ENCODE measurements at places on chromosomes 5 and 9.

DNA sequence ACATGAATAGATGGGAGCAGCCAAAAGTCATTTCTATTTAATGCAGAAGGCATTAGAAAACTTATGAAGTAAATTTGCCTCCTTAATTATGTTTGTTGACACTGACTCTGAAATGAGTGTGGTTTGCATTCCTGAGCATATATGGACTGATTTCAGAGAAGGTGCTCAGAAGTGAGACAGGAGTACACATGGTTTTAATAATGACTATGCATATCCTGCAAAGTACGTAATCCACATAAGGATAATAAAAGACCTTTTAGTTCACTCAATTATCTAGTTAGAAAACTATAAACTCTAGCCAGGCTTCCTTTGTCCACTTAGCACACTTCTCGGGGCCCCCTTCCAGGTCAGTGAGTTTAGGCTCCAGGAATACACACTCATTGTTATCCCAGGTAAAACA lies 75.7 kb upstream of the SNX2 start:
- no peak overlapping the region for H3K27ac ChIP-seq
- H3K36me3 ChIP-seq = no peaks in the 10 kb centered on the region
- ATAC-seq = no peak
- H3K4me3 ChIP-seq = no peak overlapping the region
- no peaks in the 10 kb centered on the region for H3K4me1 ChIP-seq
- no peaks in the 10 kb centered on the region for H3K27me3 ChIP-seq

- H3K27me3 ChIP-seq = no peaks in the 10 kb centered on the region
- no peak overlapping the region for H3K4me3 ChIP-seq
- H3K27ac ChIP-seq = no peak overlapping the region
- no peaks in the 10 kb centered on the region for H3K36me3 ChIP-seq
- ATAC-seq = no peak
- no peaks in the 10 kb centered on the region for H3K4me1 ChIP-seq
These were observed 30.4 kb upstream of the KLF9 start for GRCh38 chr9:70444904-70445303.

DNA sequence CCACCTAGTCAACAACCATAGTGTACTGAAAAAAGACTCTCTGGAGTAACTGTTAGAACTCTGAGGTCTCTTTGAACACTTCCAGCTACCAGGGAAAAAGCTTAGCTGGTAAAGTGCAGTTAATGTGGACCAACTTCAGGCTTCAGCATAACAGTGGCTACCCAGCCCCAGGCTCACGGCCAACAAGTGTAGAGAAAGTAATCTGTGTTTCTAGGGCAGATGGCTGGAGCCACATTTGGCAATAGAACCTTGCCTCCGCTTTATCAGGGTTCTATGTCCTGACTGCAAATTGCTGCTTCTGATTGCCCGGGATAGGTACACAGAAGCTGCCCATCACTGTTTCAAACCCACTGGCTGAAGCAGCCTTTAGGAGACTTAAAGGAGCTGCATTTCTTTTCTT lies 76.0 kb upstream of the SIMC1 start:
- no peaks in the 10 kb centered on the region for H3K4me1 ChIP-seq
- no peaks in the 10 kb centered on the region for H3K36me3 ChIP-seq
- ATAC-seq = no peak
- H3K27me3 ChIP-seq = peaks cover 22% of the 10 kb centered on the region

DNA sequence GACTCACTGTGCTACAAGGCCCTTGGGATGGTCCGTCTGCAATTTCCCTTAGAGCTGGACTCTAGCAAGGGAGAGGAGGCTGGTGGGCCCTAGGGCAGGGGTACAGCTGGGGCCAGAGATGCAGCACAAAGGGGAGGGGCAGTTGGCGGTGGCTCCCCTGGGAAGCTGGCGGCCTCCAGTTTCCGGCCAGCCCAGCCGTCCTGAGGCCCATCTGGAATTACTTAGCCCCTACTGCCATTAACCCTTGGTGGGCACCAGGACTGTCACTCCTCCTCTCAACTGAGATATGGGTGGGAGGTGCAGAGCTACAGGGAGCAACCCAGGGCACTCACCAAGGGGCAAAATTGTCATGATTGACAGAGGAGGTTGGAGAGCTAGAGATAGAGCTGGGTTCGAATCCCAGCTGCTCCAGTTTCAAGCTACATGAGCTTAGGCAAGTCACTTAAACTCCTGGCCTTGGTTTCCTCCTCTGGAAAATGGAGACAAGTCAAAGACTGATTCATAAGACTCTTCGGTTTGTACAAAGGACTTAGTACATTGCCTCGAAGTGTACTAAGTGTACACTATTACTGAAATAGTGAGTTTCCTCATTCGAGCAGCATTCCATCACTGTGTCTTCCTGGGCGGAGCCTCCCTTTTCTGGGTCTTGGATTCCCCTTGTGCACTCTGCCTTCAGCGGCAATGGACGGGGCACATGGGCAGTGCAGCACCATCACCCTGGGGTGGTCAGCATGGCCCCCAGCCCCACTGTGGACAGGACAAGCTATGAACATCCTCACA lies 2.7 kb upstream of the PDGFRB start:
- no peaks in the 10 kb centered on the region for H3K27me3 ChIP-seq
- ATAC-seq = peak; percentile 15
- H3K27ac ChIP-seq = no peak overlapping the region
- no peaks in the 10 kb centered on the region for H3K4me1 ChIP-seq
- no peaks in the 10 kb centered on the region for H3K36me3 ChIP-seq
- no peak overlapping the region for H3K4me3 ChIP-seq

DNA sequence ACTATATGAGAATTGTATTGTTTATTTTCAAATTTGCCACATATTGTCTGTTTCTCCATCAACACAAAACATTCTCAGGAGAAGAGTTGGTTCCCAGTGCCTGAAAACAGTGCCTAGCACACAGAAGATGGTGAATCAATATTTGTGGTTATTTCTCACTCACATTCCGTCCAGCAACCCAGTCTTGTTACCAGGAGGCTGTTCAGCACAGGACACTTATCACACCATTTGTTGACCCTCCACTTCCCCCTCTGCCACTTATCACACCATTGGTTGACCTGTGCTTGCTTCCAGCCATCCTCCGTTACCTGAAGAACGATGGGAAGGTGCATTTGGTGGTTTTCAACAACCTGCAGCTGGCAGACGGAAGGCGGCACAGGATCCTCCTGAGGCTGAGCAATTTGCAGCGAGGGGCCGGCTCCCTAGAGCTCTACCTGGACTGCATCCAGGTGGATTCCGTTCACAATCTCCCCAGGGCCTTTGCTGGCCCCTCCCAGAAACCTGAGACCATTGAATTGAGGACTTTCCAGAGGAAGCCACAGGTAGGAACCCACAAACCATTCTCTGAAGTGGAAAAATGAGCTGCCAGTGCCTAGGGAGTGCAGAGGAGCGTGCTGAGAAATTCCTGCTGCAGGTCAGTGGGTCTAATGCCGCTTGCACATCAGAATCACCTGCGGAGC lies 20.5 kb downstream of the THBS4 start:
- H3K36me3 ChIP-seq = no peaks in the 10 kb centered on the region
- H3K4me3 ChIP-seq = no peak overlapping the region
- no peaks in the 10 kb centered on the region for H3K4me1 ChIP-seq
- H3K27me3 ChIP-seq = no peaks in the 10 kb centered on the region

GRCh38 chr5:72121052-72121779 lies 13.9 kb downstream of the MAP1B start:
- no peak overlapping the region for H3K27ac ChIP-seq
- H3K4me1 ChIP-seq = peaks cover 55% of the 10 kb centered on the region
- no peaks in the 10 kb centered on the region for H3K27me3 ChIP-seq
- H3K4me3 ChIP-seq = no peak overlapping the region
- H3K36me3 ChIP-seq = peaks cover 60% of the 10 kb centered on the region
- ATAC-seq = no peak

DNA sequence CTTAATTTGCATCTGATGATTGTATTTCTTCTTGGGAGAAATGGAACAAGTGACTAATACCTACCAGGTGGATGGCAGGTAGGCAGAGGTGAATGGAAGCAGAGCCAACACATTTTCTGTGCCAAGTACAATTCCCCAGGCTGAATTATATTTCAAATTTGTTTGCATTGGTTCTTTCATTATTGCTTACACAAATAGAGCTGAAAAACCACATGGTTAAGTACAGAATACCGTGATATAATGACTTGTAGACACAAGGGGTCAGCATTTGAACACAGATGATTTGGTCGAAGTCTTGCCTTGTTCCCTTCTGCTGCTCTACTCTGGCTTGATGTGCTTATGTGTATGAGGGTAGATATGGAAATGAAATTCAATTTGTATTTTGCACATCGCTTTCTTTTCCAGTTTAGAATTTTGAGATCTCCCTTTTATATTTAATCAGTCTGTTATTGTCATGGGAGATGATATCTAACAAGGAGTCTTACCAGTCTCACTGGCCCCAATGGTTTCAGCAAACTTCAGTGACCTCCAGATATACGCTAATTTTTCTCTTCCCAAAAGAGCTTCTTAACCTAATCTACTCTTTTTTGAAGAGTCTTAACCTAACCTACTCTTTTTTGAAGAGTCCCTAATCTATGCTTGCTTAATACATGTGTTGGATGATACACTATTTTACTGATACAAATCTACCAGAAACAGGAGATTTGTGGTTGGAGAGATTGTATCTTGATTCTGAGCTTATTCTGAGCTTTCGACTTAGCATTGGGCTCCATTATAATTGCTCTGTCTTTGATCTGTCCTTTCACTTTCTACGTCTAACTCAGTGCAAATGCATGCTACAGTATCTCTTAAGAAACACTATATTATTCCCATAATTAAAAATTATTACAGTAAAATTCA lies 88.1 kb downstream of the PCSK1 start:
- peak; percentile 79 for ATAC-seq
- H3K27me3 ChIP-seq = no peaks in the 10 kb centered on the region

DNA sequence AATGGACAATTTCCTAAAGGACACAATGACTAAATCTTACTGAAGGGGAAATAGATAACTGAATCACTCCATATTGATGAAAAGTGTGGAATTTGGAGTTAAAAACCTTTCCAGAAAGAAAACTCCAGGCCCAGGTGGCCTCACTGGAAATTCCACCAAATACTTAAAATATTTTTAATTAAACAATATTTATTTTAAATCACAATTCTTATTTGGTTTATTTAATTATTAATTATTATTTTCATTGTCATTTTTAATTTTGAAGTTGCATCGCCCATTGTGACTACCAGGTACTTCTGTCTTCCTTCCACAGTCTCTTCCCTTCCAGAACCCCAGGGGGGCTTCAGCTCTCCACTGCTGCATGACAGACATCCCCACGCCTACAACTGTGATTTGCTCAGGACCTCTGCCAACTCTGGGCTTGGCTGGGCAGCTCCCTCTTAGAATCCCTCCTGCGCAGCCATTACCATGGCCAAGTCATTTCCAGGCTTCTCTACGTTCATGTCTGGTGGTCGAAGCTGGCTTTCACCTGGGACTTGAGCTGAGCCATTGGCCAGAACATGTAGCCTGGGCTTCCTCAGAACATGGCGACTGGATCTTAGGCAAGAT lies 16.4 kb upstream of the GADD45G start:
- H3K27me3 ChIP-seq = no peaks in the 10 kb centered on the region
- no peaks in the 10 kb centered on the region for H3K36me3 ChIP-seq
- H3K4me1 ChIP-seq = no peaks in the 10 kb centered on the region
- no peak overlapping the region for H3K27ac ChIP-seq
- no peak for ATAC-seq

- peak overlapping the region; percentile 19 for H3K4me3 ChIP-seq
- no peak for ATAC-seq
- peaks cover 49% of the 10 kb centered on the region for H3K4me1 ChIP-seq
- peak overlapping the region; percentile 62 for H3K27ac ChIP-seq
These were observed 29.6 kb upstream of the UBAC1 start for GRCh38 chr9:135990468-135991429.

GRCh38 chr9:80698725-80699410 lies 990.5 kb downstream of the TLE1 start:
- no peak overlapping the region for H3K4me3 ChIP-seq
- no peaks in the 10 kb centered on the region for H3K4me1 ChIP-seq
- no peaks in the 10 kb centered on the region for H3K36me3 ChIP-seq
- no peak for ATAC-seq
- no peaks in the 10 kb centered on the region for H3K27me3 ChIP-seq
- no peak overlapping the region for H3K27ac ChIP-seq

DNA sequence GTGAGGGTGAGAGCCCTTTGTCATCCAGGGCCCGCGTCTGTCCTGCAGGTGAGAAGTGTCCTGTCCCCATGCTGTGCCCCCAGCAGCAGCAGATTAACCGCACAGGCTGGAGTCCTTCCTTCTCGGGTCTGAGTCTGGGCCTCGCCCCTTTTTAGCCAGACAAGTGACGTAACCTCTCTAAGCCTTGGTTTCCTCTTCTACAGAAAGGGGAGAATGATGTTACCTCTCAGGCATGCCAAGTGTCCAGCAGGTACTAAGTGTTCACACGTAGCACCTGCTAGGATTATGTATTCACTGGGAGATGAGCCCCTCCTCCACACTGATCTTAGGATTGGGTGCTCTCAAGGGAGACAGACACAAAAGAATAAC lies 6.9 kb downstream of the NEURL1B start:
- peak overlapping the region; percentile 89 for H3K27ac ChIP-seq
- H3K36me3 ChIP-seq = no peaks in the 10 kb centered on the region
- no peaks in the 10 kb centered on the region for H3K27me3 ChIP-seq
- H3K4me3 ChIP-seq = no peak overlapping the region
- no peaks in the 10 kb centered on the region for H3K4me1 ChIP-seq

- no peak overlapping the region for H3K4me3 ChIP-seq
- H3K27ac ChIP-seq = no peak overlapping the region
- H3K36me3 ChIP-seq = no peaks in the 10 kb centered on the region
- H3K4me1 ChIP-seq = peaks cover 7% of the 10 kb centered on the region
- no peaks in the 10 kb centered on the region for H3K27me3 ChIP-seq
- ATAC-seq = no peak
These were observed 147.7 kb downstream of the SIL1 start for GRCh38 chr5:139050432-139050831.

DNA sequence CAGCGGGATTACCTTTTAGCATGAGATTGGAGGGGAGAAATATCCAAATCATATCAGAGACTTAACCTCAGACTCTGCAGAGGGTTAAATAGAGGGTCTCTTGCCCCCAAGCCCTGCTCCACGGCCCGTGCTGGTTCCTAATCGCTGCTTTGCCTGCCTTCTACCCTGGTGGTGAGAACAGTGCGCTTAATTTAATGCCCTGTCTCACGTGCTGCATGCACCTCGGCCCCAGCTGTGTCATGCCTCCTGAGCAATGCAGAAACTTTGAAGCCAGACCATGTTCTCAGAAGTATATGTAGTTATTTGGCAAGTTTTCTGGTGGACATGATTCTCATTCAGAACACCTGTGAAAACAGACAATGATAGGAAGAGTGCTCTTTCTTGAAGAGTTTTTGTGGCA lies 1.4 kb downstream of the OTULIN start:
- ATAC-seq = no peak
- H3K36me3 ChIP-seq = peaks cover 5% of the 10 kb centered on the region
- H3K27me3 ChIP-seq = no peaks in the 10 kb centered on the region

- H3K36me3 ChIP-seq = no peaks in the 10 kb centered on the region
- peak overlapping the region; percentile 87 for H3K27ac ChIP-seq
- peaks cover 53% of the 10 kb centered on the region for H3K4me1 ChIP-seq
- ATAC-seq = peak; percentile 91
- H3K27me3 ChIP-seq = no peaks in the 10 kb centered on the region
- H3K4me3 ChIP-seq = no peak overlapping the region
These were observed 261.4 kb upstream of the KLF4 start for GRCh38 chr9:107750741-107751566.

- no peak for ATAC-seq
- no peak overlapping the region for H3K4me3 ChIP-seq
- H3K36me3 ChIP-seq = no peaks in the 10 kb centered on the region
- H3K27ac ChIP-seq = no peak overlapping the region
These were observed 111.5 kb downstream of the SAXO1 start for GRCh38 chr9:18921366-18922075.
